ENCODE measurements at places on chromosomes 6 and 20.

DNA sequence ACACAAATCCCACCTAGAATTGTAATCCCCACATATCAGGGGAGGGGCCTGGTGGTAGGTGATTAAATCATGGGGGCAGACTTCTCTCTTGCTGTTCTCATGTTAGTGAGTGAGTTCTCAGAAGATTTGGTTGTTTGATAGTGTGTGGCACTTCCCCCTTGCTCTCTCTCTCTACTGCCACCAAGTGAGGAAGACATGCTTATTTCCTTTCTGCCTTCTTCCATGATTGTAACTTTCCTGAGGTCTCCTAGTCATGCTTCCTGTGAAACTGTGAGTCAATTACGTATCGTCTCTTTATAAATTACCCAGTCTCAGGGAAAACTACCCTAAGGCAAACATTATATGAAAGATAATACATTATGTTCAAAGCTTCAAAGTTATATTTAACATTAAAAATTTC is 1297.5 kb upstream of the CITED2 start:
- DNase-seq, result no peak

DNA sequence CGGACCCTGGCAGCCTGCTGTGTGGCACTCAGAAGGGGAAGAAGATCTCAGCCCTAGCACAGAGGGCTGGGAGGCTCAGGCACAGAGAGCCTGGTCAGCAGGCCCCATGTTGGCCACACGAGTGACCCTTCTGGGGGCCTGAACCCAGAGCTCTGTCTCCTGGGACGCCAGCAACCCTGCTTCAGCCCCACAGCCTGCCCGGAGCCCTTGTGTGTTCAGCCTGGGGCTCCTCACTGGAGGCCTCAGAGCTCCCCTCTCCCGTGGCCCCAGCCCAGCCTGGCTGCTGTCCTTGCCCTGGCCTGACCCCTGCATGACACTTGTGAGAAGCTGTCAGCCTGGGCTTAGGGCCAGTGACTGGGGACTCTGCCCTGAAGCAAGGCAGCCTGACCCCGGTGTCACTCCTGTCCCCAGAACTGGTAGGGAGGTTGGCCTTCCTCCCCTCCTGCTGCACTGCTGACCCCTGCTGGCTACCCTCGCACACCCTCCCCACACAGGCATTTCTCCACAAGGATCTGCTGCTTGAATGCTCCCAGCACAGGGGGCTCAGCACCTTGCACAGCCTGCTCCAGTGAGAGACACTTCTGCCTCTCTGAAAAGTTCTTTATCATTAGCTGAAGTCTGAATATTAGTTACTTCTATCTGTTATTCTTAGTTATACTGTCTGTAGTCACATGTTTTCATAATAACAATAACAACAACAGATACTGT is 15.4 kb upstream of the IP6K3 start:
- no peak for DNase-seq

DNA sequence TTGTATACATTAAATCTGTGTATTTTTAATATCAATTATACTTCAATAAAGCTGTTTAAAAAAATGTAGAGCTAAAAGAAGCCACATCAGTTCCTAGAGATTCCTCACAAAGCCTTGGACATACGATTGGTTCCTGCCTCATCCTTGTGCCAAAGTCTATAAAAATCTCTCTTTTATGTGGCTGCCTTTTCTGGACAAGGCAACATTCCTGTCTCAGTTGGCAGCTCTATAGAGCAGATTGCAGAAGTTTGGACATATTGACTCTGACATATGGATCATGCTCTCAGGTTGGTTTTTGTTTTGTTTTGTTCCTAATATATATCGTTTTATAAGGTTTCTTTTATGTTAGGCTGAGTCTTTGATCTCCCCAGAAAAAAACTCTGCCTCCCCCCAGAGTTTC is 148.9 kb downstream of the MAFB start:
- DNase-seq, result no peak

DNA sequence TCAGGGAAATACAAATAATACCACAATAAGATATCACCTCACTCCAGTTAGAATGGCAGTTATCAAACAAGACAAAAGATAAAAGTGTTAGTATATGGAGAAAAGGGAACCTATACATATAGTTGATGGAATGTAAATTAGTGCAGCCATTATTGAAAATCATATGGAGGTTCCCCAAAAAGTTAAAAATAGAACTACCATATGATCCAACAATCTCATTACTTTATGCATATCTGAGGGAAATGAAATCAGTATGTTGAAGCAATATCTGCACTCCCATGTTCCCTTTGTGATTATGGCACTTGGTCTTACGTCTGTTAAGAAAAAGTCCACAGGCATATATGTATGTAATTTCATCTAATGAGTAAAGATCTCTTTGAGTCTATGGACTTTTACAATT is 96.9 kb downstream of the STXBP5 start:
- no peak for DNase-seq

DNA sequence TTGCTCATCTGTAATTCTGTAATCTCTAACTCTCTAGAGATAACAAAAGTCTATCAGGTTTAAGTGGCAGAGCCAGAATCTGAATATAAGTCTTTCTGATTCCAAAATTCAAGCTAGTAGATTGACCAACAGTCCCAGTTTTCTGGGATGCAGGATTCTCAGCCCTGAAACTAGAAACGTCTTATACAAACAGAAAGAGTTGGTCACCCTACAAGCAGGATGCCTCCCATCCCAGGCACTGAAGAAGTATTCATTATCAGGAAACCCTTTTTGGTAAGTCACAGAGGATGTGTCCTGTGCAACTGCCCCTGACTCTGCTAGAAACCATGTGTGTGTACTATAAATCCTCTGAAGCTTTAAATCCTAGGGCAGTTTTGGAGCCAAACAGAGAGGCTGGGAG is 135.0 kb downstream of the CARMIL1 start:
- DNase-seq, result no peak

Measured in CD14-positive monocyte (primary cell).